ENCODE measurements at places on chromosomes 6 and 20. TPM values are rescaled to one million over a fixed set of nuclear protein-coding genes. Genes with fewer than 3 reads are reported as not detected.

Gene TP53TG5
- total RNA-seq = not detected

Gene EBF4
- 22.0 TPM for total RNA-seq

Gene TMEM217
- 1.0 TPM for total RNA-seq

Gene E2F1
- 2.2 TPM for total RNA-seq

Gene ARFGEF3
- 22.0 TPM for total RNA-seq

Gene GPX5
- not detected for total RNA-seq

GRCh38 chr6:94027374-94027773 lies 608.0 kb upstream of the EPHA7 start:
- no peak for DNase-seq
- no peak overlapping the region for H3K27ac ChIP-seq
- H3K4me3 ChIP-seq = no peak overlapping the region
- H3K4me1 ChIP-seq = no peaks in the 10 kb centered on the region

DNA sequence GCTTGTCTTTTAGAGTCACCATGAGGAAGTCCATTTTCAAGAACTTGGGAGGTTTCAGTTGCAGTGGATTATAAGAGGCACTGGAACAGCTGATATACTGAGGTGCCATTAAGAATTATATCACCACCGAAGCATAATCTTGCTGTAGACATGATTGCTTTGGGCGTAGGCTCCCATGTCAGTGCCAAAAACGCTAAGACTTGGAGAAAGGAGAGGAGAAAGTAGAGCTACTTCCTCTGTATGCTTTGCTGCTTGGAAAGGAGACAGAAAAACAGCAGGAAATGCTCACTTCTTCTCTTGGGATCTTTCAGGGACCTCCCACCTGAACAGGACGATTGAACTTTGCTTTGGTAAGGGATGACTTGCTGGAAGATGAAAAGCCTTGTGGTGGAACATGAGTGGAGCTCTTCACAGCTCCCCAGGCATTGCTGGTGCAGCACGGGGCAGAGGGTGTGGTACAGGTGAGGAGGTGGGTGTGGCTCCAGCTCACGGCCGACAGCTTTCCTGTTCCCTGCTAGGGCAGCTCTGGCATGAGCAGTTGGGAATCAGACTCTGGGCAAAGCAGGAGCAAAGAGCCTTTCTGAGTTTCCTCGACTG lies 190.4 kb upstream of the JAG1 start:
- no peaks in the 10 kb centered on the region for H3K27me3 ChIP-seq
- H3K27ac ChIP-seq = peak overlapping the region; percentile 3
- no peaks in the 10 kb centered on the region for H3K4me1 ChIP-seq

- DNase-seq = no peak
- no peaks in the 10 kb centered on the region for H3K27me3 ChIP-seq
- no peaks in the 10 kb centered on the region for H3K4me1 ChIP-seq
- H3K27ac ChIP-seq = no peak overlapping the region
- H3K4me3 ChIP-seq = no peak overlapping the region
Observed at GRCh38 chr6:151379933-151380847, 11.2 kb downstream of the ZBTB2 start.

DNA sequence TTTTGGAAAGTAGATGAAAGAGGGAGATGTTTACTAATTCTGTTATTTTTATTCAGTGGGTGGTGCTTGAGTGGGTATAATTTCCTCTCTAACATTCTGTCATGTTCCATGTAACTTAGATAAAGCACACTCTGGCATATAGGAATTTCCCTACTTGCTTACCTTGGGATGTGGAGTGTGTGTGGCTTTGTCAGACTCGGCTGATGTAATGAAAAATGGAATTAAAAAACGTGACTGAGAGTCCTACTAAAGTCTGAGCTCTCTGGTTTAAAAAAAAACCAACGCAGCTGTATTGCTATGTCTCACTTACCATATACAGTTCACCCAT lies 98.3 kb downstream of the JARID2 start:
- no peaks in the 10 kb centered on the region for H3K36me3 ChIP-seq
- H3K4me1 ChIP-seq = no peaks in the 10 kb centered on the region
- DNase-seq = no peak
- no peak overlapping the region for H3K27ac ChIP-seq

DNA sequence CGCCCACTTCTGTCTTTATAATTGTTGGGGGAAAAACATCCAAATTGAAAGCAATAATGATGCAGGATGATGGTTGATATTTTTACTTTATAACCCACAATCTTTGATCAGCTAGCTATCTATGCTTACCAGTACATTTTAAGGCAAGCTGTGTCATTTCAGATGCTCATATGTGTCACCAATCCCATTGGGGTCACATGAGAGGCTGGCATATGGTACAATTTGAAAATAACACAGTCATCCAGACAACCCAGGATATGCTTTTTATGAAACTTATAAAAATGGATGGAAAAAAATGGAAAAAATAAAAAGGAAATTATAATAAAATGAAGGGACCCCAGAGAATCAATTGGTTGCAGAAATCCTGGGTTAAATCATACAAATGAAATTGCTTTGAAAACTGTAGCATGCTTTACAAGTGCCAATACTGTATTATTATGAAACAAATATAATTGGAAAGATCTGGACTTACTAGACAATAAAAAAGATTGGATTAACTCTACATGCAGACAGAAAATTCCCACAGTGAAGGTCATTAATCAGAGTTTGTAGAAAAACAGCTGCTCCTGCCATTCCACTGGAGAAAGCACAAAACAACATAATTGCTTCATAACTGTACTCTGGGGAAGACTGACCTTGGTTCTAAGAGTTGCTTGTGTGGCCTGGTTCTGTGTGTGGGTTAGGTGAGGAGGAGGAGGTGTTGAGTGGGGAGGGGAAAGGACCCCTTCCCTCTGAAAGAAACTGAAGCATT lies 13.3 kb upstream of the PRIM2 start:
- H3K4me3 ChIP-seq = no peak overlapping the region
- H3K27me3 ChIP-seq = no peaks in the 10 kb centered on the region
- DNase-seq = no peak

DNA sequence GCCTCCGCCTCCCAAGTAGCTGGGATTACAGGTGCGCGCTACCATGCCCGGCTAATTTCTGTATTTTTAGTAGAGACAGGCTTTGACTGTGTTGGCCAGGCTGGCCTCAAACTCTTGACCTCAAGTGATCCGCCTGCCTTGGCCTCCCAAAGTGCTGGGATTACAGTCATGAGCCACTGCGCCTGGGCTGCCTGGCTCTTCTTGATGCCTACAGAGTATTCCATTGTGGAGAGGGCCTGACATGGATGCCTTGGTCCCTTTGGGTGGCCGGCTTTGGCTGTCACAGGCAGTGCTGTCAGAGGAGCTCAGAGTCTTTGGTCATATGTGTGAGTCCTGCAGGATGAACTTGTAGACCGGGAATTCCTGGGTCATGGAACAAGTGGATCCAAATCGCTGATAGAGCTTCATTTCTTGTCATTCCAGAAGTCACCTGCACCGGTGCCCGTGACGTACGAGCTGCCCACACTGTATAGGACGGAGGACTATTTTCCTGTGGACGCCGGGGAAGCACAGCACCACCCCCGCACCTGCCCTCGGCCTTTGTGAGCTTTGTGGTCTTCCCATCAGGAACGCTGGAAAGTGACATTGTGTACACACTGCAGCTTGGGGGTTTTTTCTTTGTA lies 55.1 kb downstream of the ADNP start:
- no peak for DNase-seq
- H3K4me3 ChIP-seq = no peak overlapping the region
- no peaks in the 10 kb centered on the region for H3K27me3 ChIP-seq
- no peaks in the 10 kb centered on the region for H3K36me3 ChIP-seq
- H3K4me1 ChIP-seq = no peaks in the 10 kb centered on the region

DNA sequence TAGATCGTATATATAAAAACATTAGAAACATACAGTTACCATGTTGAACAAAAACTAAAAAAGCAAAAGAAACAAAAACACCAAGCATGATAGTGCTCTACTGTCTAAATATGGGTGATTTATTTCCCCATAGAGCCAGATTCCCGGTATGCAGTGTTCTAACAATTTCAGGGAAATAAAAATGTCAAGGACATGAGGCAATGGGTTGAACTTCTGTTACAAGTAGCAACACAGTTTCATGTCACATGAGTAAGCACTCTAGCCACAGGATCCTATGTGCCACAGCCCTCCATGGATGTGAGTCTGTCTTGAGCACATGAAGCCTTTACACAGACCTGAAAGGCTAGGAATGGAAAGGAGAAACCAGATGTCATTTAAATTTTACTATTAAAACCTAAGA lies 96.0 kb downstream of the MAP3K5 start:
- H3K4me3 ChIP-seq = no peak overlapping the region
- no peaks in the 10 kb centered on the region for H3K36me3 ChIP-seq
- H3K27ac ChIP-seq = peak overlapping the region; percentile 59
- no peaks in the 10 kb centered on the region for H3K27me3 ChIP-seq

DNA sequence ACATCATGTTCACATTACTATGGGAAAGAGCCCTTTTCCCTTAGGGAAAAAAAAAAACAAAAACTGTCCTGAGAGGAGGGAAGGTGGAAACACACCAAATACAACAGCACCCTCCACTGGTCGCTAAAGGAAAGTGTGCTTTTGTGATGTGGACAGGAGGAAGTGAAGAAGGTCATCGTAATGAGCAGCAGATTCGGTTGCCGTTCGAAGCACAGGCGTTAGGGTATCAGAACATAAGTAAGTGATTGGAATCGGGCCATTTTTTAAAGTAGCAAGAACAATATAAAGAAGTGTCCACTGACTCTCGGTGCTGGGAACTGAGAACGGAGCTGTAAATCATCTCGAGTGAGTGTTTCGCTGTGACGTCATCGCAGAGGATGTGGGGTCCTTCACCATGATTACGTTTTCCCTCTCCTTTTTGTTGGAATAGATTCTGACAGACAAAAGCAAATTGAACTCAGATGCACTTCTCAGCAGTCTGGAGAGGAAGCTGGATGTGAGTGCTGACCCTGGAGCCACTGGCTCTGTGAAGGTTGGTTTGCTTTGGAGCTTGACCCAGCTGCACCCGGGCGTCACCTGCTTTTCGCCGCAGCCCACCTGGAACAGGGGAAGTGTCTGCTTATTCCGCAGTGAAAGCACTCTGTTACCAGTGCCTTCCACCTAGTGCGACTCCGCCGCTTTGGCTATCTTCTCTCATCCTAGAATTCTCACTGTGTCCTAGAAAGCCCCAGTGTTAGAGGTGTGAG lies 203.6 kb upstream of the GMDS start:
- no peaks in the 10 kb centered on the region for H3K4me1 ChIP-seq
- peak; percentile 30 for DNase-seq
- H3K27me3 ChIP-seq = no peaks in the 10 kb centered on the region

DNA sequence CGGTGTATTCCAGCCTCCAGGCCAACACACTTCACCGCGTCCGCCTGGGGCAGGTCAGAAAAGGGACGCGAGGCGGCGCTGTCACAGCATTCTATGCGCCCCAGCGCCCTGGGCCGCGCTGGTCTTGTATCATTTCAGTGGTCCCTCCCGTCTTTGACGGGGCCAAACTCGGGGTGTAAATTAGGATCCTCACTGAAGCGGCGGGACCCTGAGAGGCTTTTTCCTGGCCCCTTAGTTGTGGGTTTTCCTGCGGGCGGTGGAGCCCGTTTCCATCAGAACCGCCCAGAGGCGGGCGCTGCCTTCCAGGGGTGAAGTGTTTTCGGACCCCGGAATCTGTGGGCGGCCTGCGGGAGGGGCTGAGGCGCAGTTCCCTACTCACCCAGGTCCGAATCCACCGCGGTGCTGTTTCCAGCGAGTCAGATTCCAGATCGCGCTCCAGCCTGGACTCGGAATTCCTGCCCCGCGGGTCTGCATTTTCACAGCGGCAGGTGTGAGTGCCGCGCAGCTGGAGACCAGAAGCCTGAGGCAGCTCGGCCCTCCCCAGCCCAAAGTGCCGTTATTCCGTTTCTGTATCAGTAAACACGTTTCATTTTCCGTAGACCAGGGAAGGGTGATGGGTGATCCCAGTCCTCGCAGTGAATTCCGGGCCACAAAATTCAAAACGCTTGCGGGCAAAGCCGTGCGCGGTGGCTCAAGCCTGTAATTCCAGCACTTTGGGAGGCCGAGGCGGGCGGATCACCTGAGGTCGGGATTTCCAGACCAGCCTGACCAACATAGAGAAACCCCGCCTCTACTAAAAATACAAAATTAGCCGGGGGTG lies 3.9 kb upstream of the MICB start:
- no peaks in the 10 kb centered on the region for H3K4me1 ChIP-seq
- peak overlapping the region; percentile 54 for H3K4me3 ChIP-seq
- DNase-seq = peak; percentile 46
- H3K36me3 ChIP-seq = no peaks in the 10 kb centered on the region
- no peaks in the 10 kb centered on the region for H3K27me3 ChIP-seq

- no peaks in the 10 kb centered on the region for H3K27me3 ChIP-seq
- peak; percentile 77 for DNase-seq
- H3K36me3 ChIP-seq = no peaks in the 10 kb centered on the region
- peak overlapping the region; percentile 70 for H3K4me3 ChIP-seq
- peak overlapping the region; percentile 99 for H3K27ac ChIP-seq
Observed at GRCh38 chr6:158232316-158233213, 64.4 kb downstream of the GTF2H5 start.

GRCh38 chr6:7264041-7264440 lies 49.0 kb downstream of the SSR1 start:
- no peak overlapping the region for H3K27ac ChIP-seq
- H3K4me3 ChIP-seq = no peak overlapping the region
- H3K27me3 ChIP-seq = no peaks in the 10 kb centered on the region
- peak; percentile 50 for DNase-seq
- no peaks in the 10 kb centered on the region for H3K36me3 ChIP-seq

DNA sequence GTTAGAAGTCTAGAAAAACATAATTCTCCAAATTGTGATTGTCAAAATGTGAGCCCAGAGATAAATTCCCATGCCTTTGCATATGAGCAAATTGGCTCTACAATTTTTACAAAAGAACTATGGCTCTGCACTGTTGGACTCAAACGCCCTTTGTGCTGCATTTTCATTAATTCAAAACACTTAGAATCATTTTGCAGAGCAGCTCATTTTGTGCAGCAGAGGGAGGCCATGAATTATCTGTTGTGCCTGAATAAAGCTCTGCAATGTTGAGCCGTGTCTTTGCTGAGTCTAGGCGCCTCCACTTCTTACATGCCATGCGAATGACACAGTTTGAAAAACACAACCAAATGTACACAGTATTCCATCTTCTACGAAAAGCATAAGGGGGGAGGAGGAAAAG lies 230.2 kb downstream of the PRKN start:
- H3K4me3 ChIP-seq = no peak overlapping the region
- H3K27me3 ChIP-seq = no peaks in the 10 kb centered on the region
- no peak for DNase-seq
- H3K36me3 ChIP-seq = no peaks in the 10 kb centered on the region
- H3K27ac ChIP-seq = no peak overlapping the region

DNA sequence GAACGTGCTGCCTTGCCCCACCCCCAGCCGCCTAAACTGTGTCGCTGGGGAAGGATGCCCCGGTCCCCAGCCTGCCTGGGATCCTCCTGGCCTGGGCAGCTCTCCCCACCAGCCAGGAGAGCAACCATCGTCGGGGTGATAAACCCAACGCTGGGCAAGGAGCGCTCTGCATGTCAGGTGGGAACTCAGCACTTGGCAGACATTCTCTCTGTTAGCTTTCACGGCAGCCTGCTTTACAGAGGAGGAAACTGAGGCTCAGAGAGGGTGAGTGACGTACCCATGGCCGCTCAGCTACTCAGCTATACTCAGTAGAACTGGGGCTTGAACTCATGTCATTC lies 37.9 kb downstream of the RBM38 start:
- H3K27me3 ChIP-seq = no peaks in the 10 kb centered on the region
- DNase-seq = no peak
- H3K4me1 ChIP-seq = no peaks in the 10 kb centered on the region
- no peak overlapping the region for H3K4me3 ChIP-seq
- H3K36me3 ChIP-seq = no peaks in the 10 kb centered on the region
- no peak overlapping the region for H3K27ac ChIP-seq

Measured in breast epithelium (tissue), 4 donors.